ENCODE measurements at places on chromosomes 3 and 15.

GRCh38 chr15:98673133-98673532 lies 24.8 kb downstream of the IGF1R start:
- no peak for DNase-seq

GRCh38 chr3:47874913-47875312 lies 72.0 kb downstream of the DHX30 start:
- DNase-seq: no peak

- DNase-seq: no peak
Measured at GRCh38 chr15:92657486-92657885, 1.9 kb upstream of the FAM174B start.

GRCh38 chr3:141114816-141115460 lies 63.8 kb downstream of the SPSB4 start:
- DNase-seq: no peak

GRCh38 chr15:94205366-94205765 lies 26.0 kb upstream of the MCTP2 start:
- no peak for DNase-seq

DNA sequence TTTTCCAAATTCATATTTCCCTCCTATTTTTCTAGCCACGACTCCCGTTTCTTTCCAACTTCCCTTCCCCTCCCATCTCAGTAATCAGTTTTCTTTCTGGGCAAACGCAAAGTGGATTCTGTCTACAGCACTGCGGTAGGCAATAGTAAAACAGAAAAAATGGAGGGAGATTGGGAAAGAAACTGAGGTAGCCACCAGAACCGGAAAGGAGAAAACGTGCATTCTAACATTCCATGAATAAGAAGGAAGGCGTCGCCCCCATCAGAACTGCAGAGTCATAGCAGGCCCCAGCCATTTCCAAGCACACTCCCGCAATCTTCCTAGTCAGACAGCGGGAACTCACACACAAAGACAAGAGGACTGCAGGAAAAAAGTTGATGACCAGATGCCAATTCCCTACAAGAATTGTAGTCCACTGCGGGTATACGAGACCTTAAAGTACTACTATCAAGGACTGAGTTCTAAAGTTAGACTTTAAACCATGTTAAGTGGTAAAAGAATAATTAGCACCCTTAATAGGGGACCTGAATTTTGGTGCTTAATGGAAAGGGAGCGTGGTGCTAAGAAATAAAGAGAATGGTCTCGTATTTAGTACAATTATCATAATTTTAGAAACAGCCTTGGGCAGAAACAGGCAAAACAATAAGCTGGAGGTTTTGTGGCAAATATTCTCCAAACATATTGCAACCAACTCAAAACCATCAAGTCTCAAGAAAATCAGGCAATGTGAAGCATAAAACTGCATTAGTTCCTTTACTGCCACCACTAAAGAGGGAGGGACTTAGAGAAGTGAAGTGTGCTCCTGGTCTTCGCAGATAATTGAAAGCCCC lies 1.4 kb downstream of the PFN2 start:
- no peak for DNase-seq

- no peak for DNase-seq
Measured at GRCh38 chr3:84547971-84548970, 410.5 kb upstream of the CADM2 start.

DNA sequence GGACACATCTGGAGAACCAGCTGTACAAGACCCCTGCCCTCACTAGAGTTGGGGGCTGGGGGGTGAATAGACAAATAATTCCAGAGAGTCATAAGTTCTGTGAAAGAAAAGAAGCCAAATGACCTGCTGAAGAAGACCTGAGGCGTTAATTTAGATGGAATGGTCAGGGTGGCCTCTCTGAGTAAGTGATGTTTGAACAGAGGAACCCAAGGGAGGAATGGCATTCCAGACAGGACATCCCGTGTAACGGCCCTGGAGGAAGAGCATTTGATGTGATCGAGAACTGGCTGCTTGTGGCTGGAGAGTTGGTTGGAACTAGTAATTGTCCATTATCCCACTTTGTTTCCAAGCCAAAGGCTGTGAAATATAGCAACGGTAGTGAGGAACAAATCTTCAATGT lies 1.7 kb downstream of the NR2C2 start:
- DNase-seq: no peak

GRCh38 chr15:72021604-72022003 lies 96.3 kb downstream of the MYO9A start:
- DNase-seq: no peak

- no peak for DNase-seq
Measured at GRCh38 chr3:113507501-113508067, 7.4 kb downstream of the SPICE1 start.

DNA sequence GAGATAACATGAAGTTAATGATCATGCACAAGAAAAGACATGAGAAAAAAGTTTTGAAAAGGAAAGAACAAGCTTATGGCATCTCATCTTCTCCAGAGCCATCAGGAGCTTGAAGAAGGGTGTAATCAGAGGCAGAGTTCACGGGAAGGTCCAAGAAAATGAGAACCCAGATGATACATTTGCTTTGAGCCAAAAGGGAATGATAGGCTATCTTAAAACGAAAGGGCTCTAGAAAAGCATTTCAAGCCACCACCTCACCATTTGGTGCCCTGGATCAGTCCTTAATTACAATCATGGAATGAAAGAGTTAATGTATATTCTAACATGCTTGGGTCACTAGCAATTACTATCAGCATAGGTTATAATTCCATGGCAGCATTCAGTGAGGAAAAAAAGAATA lies 781.8 kb downstream of the ROBO1 start:
- DNase-seq: no peak

GRCh38 chr15:93179700-93180102 lies 90.7 kb upstream of the RGMA start:
- DNase-seq: no peak

GRCh38 chr3:197793247-197793646 lies 2.2 kb downstream of the LRCH3 start:
- no peak for DNase-seq

- DNase-seq: no peak
Measured at GRCh38 chr3:130354430-130354829, 9.0 kb downstream of the COL6A5 start.

Measured in stimulated activated naive CD4-positive, alpha-beta T cell (primary cell).